ENCODE measurements at places on chromosomes 5 and 9.

- DNase-seq = no peak
Observed at GRCh38 chr5:117095346-117096332, 521.0 kb upstream of the SEMA6A start.

- no peak for DNase-seq
Observed at GRCh38 chr9:12838546-12838945, 63.7 kb downstream of the LURAP1L start.

GRCh38 chr5:579746-580366, 32.3 kb upstream of the CEP72 start:
- no peak for DNase-seq

DNA sequence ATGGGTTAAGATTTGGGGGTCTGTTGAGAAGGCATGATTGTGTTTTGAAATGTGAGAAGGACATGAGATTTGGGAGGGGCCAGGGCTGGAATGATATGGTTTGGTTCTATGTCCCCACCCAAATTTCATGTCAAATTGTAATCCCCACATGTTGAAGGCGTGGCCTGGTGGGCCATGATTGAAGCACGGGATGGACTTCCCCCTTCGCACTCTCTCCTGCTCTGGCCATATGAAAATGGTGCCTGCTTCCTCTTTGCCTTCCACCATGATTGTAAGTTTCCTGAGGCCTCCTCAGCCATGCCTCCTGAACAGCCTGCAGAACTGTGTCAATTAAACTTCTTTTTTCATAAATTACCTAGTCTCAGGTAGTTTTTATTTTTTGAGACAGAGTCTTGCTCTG, 14.7 kb upstream of the NOTCH1 start:
- DNase-seq = no peak

- DNase-seq = no peak
Observed at GRCh38 chr5:56983593-56984361, 31.9 kb upstream of the MIER3 start.

Data from fibroblast of skin of abdomen (primary cell).